NCI-H2081 treated with DMSO at 0.1 percent for 48 hours (cell line): ENCODE measurements at places on chromosomes 7 and 10.

DNA sequence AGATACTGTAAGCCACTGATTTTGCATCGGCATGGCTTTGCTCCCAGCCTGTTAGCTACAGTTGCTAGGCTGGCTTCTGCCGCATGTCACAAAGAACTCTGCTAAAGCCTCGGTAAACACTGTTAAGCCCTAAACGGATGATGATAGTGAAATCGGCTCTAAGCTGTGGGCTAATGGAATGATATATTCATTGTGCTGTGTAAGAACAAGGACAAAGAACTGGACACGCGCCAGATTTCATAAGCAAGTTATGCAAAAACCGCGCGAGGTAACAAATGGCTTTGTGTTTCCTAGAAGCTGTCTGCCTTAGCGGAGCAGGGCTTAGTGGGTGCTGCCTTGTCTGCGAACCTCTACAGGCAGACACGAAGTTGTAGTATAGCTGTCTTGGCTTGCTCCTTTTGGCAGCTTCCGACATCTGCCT is 331.3 kb upstream of the COBL start:
- no peak for DNase-seq

- no peak for DNase-seq
Measured at GRCh38 chr7:79142706-79143105, 310.8 kb downstream of the MAGI2 start.

DNA sequence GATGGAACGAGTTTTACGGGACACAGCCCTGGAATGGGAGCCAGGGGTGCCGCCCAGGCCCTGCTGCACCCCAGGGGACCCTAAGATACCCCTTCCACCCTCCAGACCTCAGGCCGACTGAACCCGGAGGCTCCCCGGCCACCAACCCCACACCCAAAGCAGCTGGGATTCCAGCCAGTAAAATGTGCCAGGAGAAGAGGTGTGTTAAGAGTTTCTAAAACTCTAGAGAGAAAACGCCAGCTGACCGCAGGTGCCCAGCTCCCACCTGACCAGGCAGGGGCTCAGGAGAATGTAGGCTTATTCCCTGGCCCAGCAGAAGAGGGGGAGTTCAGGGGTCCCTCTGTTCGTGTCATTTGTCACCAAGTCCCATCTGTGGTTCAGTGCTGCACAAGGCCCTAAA is 17.5 kb downstream of the NUDT1 start:
- DNase-seq = no peak

DNA sequence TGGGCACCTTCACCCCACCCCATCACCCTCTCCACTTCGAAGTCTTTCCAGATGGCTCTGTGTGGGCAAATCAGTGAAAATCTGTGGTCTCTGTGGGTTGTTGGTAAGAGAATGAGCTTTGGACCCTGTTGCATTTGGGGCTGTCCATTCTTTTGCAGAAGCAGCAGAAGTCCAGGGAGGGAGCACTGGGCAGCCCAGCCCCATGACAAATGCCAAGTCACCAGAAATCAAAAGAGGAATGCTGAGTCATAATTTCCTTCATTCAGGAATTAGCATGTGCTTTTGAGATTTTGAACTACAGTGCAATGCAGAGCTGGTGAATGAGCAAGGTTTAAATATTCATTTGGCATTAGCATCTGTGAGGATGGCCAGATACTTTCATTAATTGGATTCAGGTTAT is 556.2 kb downstream of the LRMDA start:
- DNase-seq = no peak

- peak; percentile 36 for DNase-seq
Measured at GRCh38 chr7:101172854-101173751, 7.0 kb downstream of the NAT16 start.
